ENCODE measurements at places on chromosomes 4 and X.
A peak's percentile ranks its signal among the peaks of the same experiment; 100 is the strongest.

GRCh38 chr4:95676190-95676589 lies 127.4 kb upstream of the UNC5C start:
- DNase-seq = no peak

- no peak for DNase-seq
These were observed 524.9 kb upstream of the HTR2C start for GRCh38 chrX:114058988-114059418.

- DNase-seq = no peak
These were observed 24.8 kb downstream of the CYTL1 start for GRCh38 chr4:4994312-4995097.

DNA sequence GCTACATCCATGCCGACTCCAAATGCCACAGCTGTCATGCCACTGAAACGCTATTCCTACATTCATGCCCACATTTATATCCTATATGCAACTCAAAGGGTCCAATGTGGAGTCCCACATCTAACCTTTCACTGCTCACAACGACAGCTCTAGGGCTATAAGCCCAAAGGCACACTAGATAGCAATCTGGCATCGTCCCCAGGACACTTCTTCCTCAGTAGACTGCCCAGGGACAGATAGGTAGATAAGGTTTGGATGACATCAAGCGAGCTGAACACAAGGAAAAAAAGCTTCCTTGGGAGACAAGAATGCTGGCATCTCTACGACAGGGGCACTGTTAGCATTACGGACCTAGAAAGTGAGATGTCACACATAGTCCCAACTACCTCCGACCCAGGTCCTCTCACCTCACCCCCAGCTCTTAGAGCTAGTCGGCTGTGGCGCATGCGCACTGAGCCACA lies 685 bp downstream of the RAB9B start:
- no peak for DNase-seq

DNA sequence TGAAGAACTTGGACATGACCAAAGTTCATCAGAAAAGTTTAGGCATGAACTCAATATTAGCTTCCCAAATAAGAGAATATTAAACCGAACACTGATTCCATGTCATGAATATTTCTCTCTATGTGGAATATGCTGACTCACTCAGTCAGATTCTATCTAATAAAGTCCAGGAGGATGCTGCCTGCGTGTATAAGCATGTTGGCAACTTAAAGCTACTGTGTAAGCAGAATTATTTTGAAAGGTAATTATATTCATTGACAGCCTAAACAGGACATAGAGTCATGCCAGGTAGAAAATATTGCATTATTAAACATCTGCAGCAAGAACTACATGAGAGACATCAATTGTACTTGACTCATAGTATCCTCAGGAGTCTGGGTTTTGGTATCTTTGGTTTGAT lies 367.9 kb upstream of the SPOCK3 start:
- no peak for DNase-seq

DNA sequence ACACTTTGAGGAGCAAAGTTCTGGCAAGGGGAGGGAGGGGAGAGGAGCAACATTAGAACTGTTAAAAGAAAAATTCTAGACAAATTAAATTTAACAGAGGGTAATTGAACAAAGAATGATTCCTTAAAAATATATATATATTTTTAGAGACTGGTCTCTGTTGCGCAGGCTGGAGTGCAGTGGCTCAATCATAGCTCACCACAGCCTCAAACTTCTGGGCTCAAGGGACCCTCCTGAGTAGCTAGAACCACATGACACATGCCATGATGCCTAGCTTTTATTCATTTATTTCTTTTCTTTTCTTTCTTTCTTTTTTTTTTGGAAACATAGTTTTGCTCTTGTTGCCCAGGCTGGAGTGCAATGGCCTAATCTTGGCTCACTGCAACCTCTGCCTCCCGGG lies 19.1 kb upstream of the SPINK2 start:
- DNase-seq = no peak

DNA sequence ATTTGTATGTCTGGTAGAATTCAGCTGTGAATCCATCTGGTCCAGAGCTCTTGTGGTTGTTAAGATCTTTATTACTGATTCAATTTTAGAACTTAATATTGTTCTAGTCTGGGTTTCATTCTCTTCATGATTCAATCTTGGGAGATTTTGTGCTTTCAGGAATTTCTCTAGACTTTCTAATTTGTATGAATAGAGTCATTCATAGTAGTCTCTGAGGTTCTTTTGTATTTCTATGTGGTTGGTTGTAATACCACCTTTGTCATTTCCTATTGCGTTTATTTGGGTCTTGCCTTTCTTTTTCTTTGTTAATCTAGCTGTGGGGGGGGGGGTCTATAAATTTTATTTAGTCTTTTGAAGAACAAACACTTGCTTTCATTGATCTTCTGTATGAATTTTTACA lies 824.8 kb upstream of the GALNTL6 start:
- no peak for DNase-seq

DNA sequence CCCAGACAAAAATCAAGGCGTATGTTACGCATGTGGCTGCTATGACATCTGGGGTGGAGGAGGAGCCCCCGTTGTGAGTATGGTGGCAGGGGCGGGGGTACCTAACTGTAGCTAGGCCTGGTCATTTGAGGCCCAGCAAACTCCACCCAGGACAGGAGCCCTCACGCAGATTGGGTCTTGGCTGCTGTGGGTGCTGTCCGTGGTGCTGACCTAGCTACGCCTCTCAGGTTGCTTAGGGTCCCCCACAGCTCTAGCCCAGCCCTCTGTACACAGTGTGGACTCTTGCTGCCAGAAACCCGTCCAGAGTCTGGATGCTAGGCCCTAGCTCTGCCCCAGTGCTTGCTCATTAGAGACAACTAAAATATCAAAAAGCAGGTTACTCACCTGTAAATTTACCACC lies 146.7 kb upstream of the PSAPL1 start:
- DNase-seq = no peak

GRCh38 chrX:17242470-17242869 lies 132.5 kb upstream of the NHS start:
- DNase-seq = peak; percentile 13

DNA sequence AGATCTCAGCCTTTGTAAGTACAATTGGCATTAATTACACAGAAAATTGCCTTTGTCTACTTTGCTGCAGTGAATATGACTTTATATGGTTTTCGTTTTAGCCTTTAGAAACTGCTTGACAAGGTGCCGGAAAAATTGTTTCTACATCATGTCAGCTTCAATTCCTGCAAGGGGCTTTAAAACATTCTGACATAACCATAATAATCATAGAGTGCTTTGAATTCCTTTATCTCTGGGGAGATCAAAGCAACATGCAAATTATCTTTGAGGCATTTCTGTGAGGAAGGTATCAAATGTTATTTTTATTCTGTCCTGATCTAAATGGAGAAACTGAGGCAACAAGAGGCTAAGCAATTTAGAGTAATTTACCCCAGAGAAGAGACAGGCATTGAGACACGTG lies 57.8 kb downstream of the MMRN1 start:
- DNase-seq = no peak

- no peak for DNase-seq
These were observed 337.8 kb downstream of the ARHGAP24 start for GRCh38 chr4:85812776-85813175.

- DNase-seq = no peak
These were observed 15.3 kb downstream of the ABCD1 start for GRCh38 chrX:153739754-153740486.

GRCh38 chr4:80195441-80196140 lies 1.7 kb upstream of the PRDM8 start:
- no peak for DNase-seq

- no peak for DNase-seq
These were observed 23.4 kb upstream of the PPP3CA start for GRCh38 chr4:101370663-101371210.

DNA sequence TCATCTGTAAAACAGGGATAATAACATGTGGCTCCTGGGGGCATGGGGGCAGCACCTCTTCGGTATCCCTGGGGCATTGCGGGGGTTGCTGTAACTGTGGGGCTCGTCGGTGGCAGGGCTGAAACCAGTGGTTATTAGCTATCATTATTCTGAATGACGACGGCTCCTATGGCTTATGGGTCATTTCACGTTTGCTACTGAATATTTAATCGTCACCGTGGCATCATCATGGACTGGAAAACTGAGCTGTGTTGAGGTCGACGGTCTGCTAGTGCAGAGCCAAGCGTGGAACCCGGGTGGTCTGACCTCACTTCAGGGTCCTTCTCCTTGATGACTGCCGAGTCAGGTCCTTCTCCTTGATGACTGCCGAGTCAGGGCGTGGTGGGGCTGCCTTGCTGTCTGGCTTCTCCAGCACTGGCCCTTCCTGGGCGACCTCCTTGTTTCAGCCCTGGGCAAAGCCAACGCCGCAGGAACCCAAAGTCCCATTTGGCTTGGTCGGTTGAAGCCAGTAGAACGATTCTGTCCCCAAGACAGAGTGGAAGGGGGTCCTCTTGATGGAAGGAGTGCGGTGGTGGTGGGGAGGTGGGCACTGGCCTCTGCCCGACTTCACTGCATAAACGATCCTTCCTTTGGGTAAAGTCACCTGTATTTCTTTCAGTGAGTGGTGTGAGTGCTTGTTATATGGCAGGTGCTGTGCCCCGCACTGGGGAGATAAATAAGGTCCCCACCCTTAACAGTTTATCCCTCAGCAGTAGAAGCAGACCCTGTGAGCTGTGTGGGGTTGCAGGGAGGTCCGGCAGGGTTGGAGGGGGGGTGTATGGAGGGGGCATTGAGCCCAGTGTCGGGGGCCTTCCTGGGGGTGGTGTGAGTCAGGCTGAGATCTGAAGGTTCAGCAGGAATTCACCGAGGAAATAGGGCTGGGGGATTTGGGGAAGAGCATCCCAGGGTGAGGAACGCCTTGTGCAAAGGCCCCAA lies 40.8 kb downstream of the PSAPL1 start:
- no peak for DNase-seq

- DNase-seq = no peak
These were observed 51.5 kb downstream of the SLC2A9 start for GRCh38 chr4:9969526-9970398.

GRCh38 chr4:71239365-71239764 lies 99.5 kb upstream of the SLC4A4 start:
- no peak for DNase-seq

- DNase-seq = no peak
These were observed 52.6 kb downstream of the RPS3A start for GRCh38 chr4:151152028-151152427.

GRCh38 chr4:115678425-115678941 lies 565.1 kb upstream of the NDST4 start:
- no peak for DNase-seq

GRCh38 chr4:123649645-123650391 lies 253.2 kb downstream of the SPRY1 start:
- DNase-seq = peak; percentile 48

DNA sequence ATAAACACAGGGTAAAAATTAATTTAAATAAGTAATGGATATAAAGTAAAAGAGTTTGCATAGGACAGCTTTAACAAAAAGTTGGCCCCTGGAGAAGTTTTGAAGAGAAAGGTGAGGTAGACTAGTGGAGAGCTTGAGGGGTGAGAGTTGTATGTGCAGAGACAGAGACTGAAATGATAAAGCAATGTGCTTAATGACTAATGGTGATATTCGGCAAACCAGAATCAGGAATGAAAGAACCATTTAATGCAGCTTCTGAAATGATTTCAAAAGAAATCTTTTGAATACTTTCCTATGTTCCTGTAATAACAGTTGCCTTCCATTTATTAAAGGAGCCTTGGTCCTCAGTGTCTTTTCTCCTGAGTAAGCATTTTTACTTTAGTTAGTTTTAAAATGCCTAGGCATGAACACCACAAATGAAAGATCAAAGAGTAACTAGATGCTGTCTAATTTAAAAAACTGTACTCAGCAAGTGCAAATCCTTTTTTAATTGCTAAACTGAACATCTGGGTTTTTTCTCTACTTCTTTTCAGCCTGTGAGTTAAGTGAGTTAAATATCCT lies 28.5 kb downstream of the CAMK2D start:
- DNase-seq = no peak

GRCh38 chr4:128301979-128302378 lies 14.4 kb upstream of the PGRMC2 start:
- no peak for DNase-seq

DNA sequence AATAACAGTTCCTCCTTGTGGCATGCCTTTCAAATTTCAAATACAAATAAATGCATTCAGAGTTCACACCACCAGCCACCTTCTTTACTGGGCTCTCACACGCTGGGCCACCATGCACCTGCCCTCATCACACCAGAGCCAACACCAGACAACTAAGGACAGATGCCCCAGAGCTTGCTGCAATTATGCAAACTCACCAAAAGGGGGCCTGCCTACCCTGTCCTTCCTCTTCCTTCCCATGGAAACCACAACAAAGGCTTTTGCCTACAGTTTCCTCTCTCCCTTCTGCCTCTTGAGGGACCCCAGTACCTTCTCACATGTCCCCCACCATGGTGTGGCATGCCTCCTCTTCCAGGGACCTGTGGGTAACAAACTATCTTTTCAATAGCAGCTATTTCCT lies 1333.9 kb upstream of the TENM3 start:
- DNase-seq = no peak

GRCh38 chr4:153099391-153100140 lies 104.7 kb upstream of the TRIM2 start:
- DNase-seq = no peak

GRCh38 chrX:38701073-38701472 lies 100.2 kb upstream of the MID1IP1 start:
- no peak for DNase-seq
